ENCODE measurements at places on chromosomes 13 and 19. TPM values are rescaled to one million over a fixed set of nuclear protein-coding genes. Genes with fewer than 3 reads are reported as not detected.

GRCh38 chr13:49436890-49437289 lies 7.0 kb downstream of the CAB39L start:
- H3K4me1 ChIP-seq, result no peaks in the 10 kb centered on the region
- no peaks in the 10 kb centered on the region for H3K27me3 ChIP-seq

- no peak overlapping the region for H3K27ac ChIP-seq
- H3K4me3 ChIP-seq, result no peak overlapping the region
- no peak for DNase-seq
- H3K36me3 ChIP-seq, result peaks cover 43% of the 10 kb centered on the region
Observed at GRCh38 chr13:75566658-75567057, 17.1 kb downstream of the UCHL3 start.

DNA sequence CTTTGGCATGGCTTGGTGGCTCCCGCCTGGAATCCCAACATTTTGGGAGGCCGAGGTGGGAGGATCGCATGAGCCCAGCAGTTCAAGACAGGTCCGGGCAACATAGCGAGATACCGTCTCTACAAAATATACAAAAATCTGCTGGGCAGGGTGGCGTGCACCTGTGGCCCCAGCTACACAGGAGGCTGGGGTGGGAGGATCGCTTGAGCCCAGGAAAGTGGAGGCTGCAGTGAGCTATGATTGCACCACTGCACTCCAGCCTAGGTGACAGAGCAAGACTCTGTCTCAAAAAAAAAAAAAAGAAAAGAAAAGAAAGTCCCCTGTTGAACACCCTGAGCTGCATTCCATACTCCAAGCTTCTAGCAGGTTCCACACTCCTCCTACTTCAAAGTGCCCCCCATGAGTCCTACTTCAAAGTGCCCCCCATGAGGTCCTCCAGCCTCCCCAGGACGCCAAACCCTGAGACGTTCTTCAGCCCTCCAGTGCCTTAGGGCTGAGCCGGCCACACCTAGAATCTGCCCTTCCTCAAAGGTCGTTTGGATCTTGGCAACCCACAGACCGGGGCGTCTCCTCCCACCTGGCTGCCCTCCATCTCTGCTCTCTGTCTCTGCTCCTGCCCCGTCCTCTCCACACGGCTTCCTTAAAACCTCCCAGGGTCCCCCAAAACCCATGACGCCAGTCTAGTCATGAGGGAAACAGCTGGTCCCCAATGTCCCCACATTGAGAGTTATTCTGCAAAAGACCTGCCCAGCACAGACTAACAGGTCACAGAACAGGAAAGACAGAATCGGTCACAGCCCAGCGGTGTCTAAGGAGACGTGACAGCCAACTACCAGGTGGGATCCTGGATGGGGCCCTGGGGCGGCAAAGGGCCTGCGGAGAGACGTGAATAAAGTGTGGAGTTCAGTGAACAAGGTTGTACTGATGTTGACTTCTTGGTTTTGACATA lies 4.8 kb downstream of the TJP3 start:
- H3K36me3 ChIP-seq, result no peaks in the 10 kb centered on the region
- no peak overlapping the region for H3K4me3 ChIP-seq
- no peak for DNase-seq
- H3K27ac ChIP-seq, result no peak overlapping the region

The CTU1 gene
- total RNA-seq, result 5.9 TPM

The GPR183 gene
- 206 TPM for total RNA-seq

The CEACAM1 gene
- total RNA-seq, result 7.0 TPM

The C1QTNF9 gene
- 0.20 TPM for total RNA-seq

The DNMT1 gene
- 259 TPM for total RNA-seq

The NFIX gene
- 1.2 TPM for total RNA-seq

The KCNN4 gene
- 56.1 TPM for total RNA-seq
